ENCODE measurements at places on chromosomes 2 and 18.

DNA sequence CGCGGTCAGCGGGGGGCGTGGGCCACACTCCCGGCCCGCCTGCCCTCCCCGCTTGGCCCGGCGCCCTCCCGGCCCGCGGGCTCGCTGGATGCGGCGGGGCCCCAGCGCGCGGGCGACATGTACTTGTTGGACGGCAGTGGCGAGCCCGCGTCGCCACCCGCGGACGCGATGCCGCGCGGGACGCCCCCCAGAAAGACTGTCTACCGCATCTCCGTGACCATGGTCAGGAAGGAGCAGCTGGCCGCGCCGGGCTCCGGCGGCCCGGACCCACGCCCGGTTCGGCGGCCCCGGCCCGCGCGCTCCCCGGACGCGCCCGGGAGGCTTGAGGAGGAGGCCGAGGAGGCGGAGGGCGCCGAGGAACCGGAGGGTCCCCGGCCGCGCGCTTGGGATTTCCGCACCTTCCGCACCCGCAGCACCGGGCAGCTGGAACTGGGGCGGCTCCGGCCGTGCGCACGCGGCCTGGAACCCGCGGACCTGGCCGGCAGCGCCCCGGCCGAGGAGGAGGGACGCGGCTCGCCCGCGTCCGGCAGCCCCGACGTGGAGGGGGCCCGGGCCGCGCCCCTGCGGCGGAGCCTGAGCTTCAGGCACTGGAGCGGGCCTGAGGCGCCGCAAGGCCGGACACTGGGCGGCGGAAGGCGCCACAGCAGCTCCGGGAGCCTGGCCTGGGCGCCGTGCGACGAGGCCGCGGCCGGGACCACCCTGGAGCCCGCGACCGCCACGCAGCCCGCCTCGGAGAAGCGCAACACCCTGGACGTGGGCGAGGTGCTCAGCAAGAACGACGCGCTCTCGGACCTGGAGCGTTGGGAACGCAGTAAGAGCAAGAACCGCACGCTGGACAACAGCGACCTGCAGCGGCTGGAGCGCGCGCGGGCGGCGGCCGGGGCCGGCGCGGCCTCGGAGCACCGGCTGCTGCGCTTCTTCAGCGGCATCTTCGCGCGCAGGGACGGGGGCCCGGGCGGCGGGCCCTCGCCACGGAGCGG is 176.4 kb downstream of the AGAP1 start:
- DNase-seq, result no peak

- no peak for DNase-seq
Observed at GRCh38 chr2:159093497-159093896, 125.1 kb downstream of the TANC1 start.

GRCh38 chr2:61135510-61135909 is 26.5 kb upstream of the C2orf74 start:
- peak; percentile 62 for DNase-seq

GRCh38 chr2:9983401-9984216 is 32.1 kb downstream of the GRHL1 start:
- no peak for DNase-seq

- DNase-seq, result no peak
Observed at GRCh38 chr18:53800171-53800570, 424.3 kb downstream of the MBD2 start.

- no peak for DNase-seq
Observed at GRCh38 chr2:516944-517343, 160.3 kb downstream of the TMEM18 start.
